ENCODE measurements at places on chromosomes 6 and 20. TPM values are rescaled to one million over a fixed set of nuclear protein-coding genes. Genes with fewer than 3 reads are reported as not detected.

Gene RIPOR2
- 17.9 TPM for total RNA-seq

DNA sequence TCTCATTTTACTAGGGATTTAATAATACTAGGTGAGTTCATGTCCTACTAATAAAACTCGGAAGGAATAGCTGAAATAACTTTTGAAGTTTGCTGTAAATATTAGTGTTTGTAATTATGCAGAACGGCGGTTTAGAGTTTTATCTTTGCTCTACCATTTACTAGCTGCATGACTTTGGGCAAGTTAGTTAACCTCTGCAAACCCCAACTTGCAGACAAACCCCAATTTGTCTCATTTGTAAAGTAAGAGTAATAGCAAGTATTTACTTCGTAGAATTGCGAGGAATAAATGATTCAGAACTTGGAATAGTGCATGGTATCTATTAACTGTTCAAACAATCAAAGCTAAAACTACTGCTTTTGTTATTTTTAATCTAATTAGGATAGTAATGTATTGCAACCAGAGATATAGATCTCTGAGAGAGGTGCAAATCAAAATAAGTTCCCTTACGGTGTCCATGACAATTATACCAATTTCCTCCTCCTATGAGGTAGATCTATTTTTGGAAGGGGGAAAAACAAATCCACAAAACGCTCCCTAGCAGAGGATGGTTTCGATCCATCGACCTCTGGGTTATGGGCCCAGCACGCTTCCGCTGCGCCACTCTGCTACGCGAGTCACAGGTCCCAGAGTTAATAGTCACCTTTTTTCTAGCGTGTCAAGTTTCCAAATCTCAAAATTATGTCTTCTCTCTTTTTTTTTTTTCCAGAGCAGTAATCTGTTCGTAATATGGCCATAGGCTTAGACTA lies 35.1 kb upstream of the BTN3A2 start:
- peak; percentile 52 for DNase-seq

Gene LAMA2
- total RNA-seq, result 165 TPM

- DNase-seq, result peak; percentile 20
These were observed 78.5 kb downstream of the FARS2 start for GRCh38 chr6:5339786-5340185.

DNA sequence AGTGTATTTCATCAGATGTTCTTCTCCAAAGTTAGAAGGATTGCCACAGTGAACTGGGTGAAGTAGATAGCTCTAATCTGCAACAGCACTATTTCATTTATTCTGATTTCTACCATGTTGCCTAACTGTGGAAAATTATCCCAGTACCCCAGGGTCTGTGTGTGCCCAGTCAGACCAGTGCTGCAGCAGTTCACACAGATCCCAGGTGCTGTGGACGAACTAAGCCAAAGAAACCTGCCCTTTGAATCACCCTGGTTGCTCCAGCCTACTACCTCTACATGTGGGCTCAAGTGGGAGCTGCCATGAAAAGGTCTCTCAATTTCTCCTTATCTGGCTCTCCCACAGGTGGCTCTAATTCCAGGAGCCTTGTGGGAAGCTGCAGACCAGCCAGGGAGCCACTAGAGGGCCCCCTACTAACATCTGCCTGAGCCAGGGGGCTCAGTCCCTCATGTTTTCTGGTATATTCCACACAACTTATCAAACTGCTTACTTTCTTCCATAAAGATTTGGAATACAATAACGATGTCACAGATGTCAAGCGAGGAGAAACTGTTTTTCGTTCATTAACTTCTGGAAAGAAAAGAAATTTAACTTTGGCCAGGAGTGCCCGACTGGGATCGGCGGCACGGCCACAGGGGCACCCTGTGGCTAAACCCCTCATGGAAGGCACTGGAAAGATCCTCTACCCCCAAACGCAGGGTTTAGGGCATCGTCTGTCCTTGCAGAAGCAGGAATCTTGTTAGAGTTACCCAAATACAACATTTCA lies 31.6 kb upstream of the LY86 start:
- peak; percentile 56 for DNase-seq

DNA sequence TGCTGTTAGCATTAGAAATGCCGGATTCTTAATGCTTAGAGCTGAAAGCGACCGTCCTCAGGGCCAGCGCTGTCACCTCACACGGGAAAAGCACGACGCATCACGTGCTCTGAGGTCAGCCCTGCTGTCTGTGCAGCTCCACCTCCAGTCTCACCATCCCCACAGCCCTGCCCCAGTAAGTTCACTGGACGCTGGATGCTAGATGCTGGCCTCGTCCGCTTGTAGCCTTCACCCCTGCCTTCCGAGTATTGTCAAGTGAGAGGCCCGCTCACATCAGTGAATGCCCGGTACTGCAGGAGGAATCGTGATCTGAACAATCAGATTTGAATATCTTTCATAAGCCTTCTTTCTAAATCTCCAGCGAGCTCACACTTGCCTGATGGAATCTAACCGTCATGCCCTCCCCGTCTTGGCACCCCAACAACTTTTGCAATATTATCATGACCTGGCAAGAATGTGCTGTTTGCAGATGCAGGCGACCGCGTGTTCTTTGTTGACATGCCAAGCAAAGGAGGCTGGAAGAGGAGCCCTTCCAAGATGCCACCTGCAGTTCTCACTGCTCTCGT lies 64.9 kb downstream of the DLL1 start:
- no peak for DNase-seq

All from muscle of leg (tissue), 16 donors.